ENCODE measurements at places on chromosomes 12 and 14.

- no peak for DNase-seq
These were observed 25.0 kb upstream of the P2RX7 start for GRCh38 chr12:121107681-121108080.

DNA sequence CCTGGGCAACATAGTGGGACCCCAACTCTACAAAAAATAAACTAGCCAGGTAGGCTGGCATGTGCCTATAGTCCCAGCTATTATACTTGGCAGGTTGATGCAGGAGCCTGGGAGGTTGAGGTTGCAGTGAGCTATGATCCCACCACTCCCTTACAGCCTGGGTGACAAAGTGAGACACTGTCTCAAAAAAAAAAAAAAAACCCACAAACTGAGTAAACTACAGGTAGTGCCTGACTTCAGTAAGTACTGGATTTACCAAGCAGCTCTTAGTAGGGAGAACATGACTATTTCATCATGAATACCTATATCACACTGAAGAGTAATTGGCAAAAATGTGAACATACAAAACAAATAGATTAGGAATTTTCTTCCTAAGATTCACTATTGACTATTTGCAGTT is 32.4 kb upstream of the AP4S1 start:
- no peak for DNase-seq

DNA sequence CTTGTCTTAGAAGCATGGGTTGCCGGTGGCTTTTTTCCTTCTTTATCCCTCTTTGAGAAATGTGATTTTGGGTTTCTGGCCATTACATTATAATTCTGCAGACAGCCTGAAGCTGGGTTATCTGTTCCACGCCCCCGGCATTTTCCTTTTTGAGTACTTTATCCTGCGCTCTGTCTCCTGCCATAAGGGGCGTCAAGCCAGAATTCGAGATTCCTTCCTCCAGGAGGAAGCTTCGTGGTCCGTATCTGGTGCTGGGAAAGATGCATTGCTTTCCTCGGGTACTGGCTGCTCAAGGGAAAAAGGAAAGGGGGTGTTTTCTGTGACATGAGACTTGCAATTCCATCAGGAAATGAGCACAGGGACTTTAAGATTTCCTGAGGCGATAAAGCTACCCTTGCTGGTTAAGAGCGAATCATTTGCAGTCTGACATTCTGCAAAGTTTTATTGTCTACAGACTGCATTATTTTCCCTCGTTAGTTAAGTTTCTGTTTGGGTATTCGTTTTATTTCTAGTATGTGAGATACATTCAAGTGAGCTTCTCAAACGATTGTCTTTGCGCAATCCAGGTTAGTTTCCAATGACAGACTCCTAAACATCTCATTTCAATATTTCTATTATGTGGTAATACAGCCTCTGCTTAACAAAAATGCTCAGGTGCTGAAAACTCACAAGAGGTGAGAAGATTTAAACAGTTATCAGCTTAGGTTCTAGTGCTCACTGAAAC is 694 bp downstream of the AKAP5 start:
- DNase-seq: no peak

- no peak for DNase-seq
These were observed 16.5 kb downstream of the GMFB start for GRCh38 chr14:54472315-54472714.

DNA sequence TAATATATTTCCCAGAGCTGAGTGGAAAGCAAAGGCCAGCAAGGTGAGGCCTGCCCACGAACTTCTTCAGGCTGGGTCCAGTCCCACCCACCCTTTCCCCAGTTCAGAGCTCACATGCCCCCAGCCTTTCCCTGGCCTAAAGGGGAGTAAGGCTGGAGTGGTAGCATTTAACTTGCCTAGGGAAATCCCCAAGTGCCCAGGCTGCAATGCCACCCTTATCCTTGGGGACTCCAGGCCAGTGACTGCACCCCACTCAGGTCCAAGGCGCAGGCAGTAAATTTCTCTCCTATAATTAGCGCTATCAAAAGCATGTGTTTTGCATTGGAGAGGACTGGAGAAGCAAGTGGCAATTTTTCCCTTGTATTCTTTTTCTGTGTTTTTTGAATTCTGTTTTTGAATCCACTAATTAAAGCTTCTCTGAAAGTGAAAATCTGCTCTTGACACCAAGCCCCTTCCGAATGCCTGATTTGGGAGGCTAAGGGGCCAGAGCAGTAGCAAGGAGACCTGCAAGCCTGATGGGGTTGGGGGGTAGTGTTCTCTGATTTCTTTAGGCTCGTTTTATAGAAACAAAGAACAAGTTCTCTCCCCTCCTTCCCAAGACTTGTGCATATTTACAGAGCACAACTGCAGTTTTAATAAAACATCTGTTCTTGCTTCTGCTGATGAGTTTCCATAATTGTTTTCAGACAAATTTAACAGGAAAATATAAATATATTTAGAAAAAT is 3.5 kb upstream of the HOXC6 start:
- DNase-seq: no peak

DNA sequence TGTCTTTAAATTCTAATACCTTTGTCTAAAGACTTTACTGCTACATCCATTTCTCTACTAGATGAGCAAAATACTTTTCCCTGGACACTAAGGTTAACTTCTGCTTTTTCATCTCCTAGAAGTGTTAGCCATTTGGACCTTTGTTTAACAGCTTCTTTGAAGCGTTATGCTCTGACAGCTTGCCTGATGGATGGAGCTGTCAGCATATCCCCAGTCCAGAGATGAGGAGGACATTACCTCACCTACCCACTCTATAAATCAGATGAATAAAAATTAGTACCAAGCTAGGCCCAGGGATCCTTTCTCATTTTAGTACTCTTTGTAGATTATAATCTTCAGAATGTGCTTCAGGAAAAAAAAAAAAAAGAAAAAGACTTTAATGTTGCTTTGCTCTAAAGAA is 222.7 kb downstream of the PELI2 start:
- DNase-seq: no peak

DNA sequence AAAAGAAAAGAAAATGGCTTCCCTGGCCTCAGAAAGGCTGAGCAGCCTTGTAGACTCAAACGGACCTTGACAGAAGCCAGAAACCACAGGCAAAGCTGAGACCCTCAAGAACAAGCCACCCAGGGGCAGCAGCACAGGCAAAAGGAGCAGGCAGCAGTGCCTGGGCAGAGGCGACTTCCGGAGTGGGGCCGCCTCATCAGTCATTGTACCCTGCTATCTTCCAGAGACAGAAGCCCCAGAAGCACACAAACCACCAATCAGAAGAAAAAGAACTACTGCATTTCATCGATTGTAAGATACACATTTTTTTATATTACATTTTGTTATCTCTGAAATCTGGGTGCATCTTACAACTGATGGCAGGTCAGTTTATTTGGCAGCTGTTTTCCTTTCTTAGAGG is 58.2 kb upstream of the ZFP36L1 start:
- no peak for DNase-seq

GRCh38 chr14:56150645-56151345 is 32.6 kb downstream of the PELI2 start:
- no peak for DNase-seq

DNA sequence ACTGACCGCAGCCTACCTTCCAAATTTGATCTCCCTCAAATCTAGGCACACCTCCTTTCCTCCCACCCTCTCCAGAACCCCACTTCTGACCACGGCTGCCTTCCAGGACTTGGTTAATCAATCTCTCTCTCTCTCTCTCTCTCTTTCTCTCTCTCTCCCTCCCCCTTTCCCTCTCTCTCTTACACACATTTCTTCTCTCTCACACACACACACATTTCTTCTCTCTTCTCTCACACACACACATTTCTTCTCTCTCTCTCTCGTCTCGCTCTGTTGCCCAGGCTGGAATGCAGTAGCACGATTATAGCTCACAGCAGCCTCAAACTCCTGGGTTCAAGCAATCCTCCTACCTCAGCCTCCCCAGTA is 521 bp upstream of the GMFB start:
- no peak for DNase-seq

DNA sequence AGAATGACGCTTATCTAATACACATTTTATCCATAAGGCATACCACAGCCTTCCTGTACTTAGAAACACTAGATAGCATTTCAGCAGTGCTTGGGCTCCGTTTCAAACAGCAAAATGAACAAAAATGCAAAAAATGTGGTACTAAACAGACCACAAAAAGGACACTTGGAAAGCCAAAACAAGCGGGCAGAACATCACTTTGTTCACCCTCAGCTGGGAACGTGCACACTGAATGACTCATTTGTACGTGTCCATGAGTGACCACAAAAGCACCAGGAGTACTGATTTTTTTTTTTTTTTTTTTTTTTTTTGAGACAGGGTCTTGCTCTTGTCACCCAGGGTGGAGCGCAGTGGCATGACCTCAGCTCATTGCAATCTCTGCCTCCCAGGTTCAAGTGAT is 8.9 kb upstream of the FOXN3 start:
- DNase-seq: no peak

- no peak for DNase-seq
These were observed 12.4 kb downstream of the MTERF2 start for GRCh38 chr12:106974511-106974910.

DNA sequence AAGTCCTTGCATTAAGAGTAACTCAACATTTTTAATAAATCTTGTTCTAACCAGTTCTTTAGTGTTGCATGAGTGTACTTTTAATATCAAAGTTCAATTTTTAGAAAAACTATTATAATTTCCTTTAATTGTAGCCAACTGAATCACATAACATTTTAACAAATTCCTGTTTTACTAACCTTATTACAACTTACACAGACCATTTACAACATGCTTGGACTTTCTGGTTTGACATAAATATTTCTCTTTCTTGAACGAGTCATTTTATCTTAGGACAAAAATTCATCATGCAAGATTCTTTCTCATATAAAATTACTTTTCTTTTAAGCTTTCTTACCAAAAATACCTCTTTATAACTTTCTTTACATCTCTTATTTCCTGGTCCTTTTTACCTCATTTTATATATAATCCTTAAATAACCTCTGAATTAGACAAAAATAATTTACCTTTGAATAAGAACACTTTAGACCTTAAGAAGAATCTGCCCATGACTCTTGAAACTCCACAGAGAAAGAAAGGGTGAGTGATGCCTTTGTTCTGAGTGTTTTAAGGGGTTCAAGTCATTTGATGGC is 3.9 kb downstream of the SLCO1A2 start:
- DNase-seq: no peak

DNA sequence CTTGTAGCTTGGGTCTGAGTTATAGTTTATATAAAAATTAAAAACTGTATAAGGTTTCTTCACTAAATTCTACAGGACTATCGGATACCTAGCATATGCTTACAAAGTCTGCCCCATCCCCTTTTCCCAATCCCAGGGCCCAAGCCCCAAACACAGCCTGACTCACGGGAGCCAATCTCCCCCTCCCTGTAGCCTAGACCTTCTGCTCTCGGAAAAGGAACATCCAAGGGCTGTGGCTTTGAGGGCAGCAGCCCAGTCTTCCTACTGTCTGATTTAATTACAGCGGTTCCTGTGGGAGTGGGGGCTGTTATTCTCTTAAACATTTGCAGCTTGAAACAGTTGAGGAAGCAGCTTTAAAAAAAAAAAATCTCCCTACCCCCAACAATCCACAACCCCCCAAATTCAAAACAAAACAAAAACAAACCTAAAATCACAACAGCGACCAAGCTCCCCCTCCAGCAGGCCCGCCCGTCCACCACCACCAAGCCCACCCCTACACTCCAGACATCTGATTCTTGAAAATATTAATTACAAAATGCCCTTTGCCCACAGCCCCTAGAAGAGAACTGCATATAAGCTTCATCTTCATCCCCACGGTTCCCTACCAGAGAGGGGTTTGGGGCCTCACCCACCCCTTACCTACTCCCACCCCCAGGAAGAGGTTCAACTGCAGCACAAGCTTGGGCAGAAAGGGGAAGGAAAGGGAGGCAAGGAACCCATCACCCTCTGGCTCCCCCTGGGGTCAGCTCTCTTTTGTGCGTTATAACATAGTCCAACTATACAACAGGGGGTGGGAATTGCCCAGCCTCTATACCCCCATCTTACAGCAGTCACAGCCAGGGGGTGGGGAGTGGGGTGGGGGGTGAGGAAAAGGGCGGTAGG is 1.1 kb upstream of the PRKAG1 start:
- DNase-seq: no peak

GRCh38 chr12:29273178-29273843 is 107.7 kb downstream of the ERGIC2 start:
- DNase-seq: no peak

DNA sequence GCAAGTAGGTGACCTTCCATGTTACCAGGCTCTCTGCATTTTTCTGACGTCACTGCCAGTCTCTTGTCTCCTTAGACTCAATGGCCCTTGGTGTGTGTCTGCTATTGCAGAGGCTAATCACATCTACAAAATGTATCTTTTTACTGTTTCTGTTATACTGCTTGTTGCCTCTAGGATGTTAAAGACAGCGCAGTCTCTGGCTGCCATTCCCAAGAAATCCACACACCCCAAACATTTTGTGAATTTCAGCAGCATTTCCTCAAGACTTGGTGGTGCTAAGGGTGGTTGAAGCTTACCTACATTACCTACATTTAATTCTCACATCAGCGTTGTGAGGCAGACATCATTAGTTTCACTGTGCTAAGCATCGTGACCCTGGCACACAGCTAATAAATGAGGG is 87.2 kb downstream of the C12orf75 start:
- DNase-seq: no peak

DNA sequence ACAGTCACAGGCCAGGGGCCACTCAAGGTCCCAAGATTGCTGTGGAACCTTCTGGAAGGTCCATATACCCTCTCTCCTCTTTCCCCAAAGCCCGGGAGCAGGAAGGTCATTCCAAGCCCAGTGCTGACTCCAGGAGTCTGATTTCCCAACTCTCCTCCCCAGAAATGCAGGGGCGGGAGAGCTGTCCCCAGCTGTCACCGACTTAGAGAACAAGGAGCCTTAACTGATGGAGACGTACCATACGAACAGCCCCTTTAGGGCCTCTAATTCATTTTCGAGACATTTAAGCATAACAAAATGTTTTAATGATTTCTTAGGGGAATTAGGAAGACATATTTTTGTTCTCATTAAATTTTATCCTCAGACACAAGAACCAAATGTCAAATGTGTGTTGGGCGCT is 99.2 kb downstream of the PHETA1 start:
- DNase-seq: no peak

- DNase-seq: no peak
These were observed 42.1 kb upstream of the MTERF2 start for GRCh38 chr12:107029081-107029480.

DNA sequence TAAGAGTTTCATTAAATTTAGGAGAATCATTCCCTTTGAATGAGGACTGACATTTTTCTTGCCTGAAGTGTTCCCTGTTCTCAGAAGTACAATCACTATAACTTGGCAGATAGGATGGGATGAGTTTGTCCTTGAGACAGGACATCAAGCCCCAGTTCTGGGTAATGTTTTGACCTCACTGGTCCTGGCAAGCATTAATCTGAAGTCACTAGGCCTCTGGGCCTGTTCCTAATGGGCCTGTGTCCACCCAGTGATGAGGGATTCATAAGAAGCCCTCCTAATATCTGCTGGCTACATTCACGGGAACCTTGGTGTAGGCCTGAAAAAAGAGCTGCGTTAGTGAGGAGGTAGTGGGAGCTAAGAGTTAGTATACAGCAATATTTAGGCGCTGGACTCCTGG is 37.2 kb downstream of the NINJ2 start:
- DNase-seq: no peak

DNA sequence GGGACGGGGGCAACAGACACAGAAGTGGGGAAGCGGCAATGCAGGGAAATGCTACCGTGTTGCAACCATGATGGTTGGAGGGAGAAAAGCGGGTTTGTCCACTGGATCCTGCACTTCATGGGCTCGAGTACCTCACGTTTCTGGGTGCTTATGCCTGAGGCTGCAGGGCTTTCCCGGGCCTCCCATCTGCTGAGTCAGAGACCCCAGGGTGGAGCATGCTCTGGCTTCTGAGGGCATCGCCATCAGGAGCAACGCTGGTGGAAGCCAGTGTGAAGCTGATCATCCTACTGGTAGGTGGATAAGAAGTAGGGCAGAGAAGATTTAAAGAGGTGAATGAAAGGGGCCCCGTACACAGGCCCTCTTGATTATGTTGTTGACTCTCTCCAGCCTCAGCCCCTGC is 5.0 kb upstream of the ADGRD1 start:
- no peak for DNase-seq
